Right kidney (tissue), 9 donors: ENCODE measurements at places on chromosomes 13 and 19.

DNA sequence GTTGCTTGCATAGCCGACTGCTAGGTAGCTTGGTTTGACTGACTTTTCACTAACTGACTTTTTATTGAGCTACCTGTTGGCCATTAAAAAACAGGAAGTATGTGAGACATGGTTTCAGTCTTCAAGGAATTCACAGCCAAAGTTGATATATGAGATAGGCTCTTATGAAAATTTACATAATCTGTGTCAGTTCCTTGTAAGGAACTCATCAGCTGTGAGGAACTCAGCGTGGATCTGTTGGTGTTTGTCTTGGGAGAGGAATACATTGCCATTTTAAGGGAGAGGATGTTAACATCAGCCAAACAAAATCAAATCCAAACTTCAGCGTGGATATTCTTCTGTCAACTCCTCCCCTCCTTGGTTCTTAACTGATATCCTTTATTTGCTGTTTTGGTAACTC, 2.0 kb downstream of the RNF113B start:
- no peak for DNase-seq

DNA sequence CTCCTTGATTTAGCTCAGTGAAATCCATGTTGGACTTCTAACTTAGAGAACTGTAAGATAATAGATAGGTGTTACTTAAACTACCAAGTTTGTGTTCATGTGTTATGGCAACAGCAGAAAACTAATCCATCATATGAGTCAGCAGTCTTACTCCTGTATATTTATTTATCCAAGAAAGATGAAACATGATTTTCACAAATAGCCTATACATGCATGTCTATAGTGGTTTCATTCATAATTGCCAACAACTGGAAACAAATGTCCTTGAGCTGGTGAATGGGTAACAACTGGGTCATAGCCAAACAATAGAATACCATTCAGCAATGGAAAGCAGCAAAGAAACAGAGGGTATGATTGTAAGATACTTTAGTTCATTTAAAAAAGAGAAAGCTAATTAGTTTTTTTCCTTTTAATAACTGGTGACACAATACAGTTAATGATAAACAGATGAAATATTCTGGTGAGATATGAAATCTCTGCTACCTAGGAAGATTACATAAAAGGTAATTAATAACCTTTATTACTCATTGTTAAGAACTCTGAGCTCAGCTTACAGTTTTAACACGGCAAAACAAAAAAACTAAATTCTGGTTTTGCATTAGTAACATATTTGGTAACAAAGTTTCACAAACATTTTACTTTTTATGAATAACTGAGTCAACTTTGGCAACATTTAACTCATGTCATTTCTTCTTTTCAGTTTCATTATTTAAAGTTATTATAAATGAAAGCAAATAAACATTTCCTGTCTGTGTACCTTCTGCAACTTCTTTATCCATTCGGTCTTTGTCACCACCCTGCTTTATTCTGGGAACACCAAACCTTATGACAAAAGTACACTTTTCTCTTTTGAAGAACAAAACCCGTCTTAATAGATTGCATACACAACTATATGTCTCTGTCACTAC, 181.3 kb downstream of the LIG4 start:
- DNase-seq, result no peak

DNA sequence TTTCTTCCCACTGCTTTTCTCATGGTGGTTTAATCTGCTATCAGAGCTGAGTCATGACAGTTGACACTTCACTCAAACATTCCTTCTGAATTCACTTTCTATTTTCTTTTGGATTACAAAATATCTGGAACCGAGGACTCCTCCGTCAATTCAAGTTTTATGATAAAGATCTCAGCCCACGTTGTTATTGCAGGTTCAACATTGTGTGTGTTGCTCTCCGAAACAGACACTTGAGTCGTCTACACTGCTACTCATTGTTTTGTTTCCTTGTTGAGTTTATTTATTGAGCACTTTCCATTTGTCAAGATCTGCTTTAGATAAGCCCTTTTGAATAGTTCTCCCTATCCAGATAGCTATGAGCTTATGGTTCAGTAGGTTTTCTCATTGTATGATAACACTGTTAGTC, 636.1 kb upstream of the GPC6 start:
- DNase-seq, result no peak

GRCh38 chr13:108940121-108940520, 310.7 kb downstream of the MYO16 start:
- DNase-seq, result no peak

DNA sequence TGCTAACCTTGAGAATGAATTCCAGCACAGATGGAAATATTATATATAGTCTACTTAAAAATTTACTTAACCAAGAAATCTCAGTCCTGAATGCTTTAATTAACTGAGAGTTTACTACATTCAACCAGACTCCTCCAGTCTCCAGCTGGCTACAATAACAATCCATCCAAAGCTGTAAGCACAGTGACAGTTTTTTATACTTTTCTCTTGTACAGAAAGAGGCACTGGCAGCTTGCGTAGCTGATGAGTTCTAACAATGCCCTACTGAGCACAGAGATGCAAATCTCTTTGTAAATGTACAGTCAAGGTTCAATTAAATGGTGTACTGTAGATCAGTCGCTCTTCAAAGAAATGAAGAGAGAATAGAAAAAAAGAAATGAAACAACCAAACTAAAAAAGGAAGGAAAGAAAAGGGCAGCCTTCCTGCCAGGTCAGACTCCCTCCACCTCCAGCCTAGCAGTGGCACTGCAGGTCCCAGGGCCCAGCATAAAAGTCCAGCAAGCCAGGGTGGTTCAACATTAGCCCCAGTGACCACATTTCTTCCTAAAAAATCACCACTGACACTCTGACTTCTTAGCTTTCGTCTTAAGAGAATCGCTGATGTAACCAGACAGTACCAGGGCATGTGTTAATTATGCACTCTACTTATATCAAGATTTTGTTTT, 88.4 kb downstream of the SACS start:
- no peak for DNase-seq

- DNase-seq, result no peak
Measured at GRCh38 chr13:23432626-23433025, 876 bp downstream of the SACS start.

DNA sequence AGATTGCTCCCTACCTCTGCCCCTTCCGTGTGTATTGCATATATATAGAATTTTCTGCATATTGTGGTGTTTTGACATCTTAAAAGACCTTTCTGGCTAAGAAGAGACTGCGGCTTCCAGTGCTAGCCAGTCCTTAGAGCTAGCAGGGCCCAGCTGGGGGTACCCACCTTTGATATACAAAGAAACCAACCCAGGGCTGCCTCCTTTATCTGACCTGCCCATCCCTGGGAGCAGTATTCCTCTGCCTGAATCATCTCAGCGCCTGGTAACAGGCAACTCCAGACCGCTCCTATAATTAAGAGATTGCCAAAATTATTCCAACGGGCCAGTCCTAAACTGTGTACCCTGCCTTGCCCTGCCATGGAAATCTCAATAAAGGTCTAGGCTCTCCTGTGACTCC, 186.3 kb upstream of the RNF113B start:
- DNase-seq, result no peak

DNA sequence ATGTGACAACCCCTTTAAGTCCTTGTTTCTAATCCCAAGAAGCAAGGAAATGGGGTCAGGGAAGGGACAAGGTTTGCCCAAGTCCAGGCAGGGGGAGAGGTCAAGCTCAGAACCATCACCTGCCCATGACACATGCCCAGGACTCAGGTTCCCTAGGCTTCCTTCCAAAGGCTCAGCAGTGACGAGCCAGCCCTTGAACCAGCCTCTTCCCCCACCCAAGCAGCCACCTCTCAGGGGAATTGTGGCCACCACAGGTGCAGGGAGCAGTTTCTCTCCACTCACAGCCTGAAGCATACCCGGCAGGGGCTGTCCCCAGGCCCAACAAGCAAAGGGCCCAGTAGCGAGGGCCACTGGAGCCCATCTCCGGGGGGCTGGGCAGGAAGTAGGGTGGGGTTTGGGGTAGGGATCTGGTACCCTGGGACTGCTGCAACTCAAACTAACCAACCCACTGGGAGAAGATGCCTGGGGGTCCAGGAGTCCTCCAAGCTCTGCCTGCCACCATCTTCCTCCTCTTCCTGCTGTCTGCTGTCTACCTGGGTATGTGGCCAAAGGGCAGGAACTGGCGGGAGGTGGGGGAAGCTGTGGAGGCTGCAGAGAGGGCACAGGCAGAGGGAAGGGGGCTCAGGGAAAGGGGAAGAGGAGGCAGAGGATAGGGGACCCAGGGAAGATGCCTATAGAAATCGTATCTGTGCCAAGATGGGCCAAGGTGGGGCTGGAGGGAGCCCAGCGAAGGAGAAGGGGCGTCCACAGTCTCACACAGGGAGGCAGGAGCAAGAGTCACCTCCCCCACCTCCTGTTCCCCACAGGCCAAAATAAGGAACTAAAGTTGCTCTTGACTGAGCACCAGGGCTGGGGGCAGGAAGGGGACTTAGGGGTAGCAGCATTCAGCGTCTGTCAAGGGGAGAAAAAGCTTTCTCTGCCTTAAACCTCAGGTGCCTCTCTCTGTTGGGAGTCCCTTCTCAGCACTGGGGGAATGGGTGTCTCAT, at the start of gene CD79A:
TSS of gene CD79A (plus strand) at position 433 of the 986 bp plus-strand sequence. CDS start at position 459, 26 bp downstream.
- no peak for DNase-seq

DNA sequence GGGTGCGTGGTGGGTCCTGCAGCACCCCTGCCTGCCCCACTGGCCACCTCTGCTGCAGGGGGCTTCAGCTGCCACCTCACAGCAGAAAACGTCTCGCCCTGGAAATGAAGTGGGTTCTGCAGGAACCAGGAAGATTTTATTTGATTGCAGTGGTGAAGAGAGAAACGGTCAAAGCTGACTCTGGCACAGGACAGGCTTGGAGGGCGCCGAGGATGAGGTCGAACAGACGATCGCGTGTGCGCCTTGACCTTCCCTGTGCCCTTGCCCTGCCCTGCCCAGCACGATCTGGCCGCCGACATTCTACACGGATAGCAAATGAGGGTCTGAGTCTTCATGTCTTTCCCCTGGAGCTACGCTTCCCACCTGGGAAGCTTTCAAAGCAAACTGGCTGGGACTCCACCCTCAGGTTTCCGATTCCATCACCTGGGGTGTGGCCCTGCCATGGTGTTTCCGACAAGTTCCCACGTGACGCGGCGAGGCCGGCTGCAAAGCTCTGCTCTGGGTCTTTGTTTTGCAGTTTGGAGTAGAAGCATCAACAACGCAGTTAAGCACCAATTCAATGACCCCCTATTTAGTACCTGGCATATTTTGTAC, 50.3 kb upstream of the TUBGCP3 start:
- no peak for DNase-seq

DNA sequence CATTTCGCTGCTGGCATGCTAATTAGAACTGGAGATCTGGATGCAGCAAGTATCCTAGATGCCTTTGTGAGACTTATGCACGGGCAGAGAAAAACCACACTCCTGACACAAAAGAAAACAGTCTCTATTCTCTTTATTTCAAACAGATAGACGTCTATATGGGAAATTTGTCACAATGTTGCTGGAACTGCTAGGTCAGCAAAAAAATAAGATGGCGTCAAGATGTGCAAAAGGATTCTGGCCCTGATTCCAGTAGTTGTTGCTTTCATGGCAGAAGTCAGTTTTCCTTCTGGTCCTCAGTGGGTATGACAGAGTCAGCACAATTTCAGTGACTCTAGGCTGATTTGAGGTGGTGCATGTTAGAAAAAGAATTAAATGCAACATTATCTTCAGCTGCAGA, 1068.0 kb downstream of the SLITRK5 start:
- no peak for DNase-seq

GRCh38 chr19:5615756-5616327, 6.7 kb downstream of the SAFB2 start:
- no peak for DNase-seq

DNA sequence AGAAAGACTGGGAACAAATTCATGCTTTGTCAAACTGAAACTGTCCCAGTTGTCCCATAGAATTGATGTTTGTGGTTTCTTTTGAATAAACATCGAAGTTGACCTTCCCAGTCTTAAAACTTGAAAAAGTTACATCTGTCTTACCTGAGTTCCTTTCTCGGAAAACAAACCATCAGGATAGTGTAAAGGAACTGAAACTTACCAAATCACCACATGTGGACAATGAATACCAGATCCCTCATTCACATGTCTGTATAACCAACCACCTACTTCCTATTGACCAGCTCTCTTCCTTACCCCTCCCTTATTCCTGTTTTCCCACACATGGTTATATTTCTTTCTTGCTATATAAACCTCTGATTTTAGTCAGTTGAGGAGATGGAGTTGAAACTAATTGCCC, 791.7 kb upstream of the PCDH20 start:
- no peak for DNase-seq

DNA sequence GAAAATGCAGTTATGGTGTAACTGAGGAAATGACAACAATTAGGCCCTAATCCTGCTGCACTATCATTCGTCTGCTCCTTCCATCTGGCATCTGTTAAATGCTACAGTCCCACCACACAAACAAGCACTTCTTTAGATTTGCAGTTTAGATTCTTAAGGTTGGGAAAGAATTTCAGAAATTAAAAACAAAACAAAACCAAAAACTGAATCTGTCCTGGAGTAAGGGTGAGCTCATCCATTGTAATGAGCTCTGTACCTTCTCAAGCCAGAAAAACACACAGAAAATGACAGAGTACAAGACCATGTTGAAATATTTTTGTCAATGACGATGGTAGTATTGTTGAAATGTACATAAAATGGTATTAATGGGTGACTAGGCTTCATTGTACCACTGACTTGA, 28.3 kb downstream of the SMAD9 start:
- no peak for DNase-seq

GRCh38 chr13:87208636-87209035, 462.5 kb upstream of the SLITRK5 start:
- no peak for DNase-seq

DNA sequence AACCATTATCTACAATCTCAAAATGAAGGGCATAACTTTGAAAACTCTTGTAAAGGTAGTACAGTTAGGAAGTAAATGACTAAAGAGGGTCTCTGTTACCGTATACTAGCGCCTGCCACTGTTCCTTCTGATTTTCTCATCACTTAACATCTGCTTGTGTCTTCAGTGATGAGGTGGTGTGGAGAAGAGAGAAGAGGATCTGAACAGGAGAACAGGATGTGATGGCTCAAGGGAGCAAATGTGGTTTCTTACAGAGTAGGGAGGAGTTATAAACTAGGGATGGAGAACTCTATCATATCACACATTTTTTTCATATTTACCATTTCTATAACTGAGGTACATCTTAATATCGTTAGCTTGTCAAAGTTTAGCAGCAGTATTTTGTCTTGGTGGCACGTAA, 1.1 kb downstream of the KCTD4 start:
- DNase-seq, result no peak

GRCh38 chr13:65940720-65941119, 1289.4 kb downstream of the PCDH9 start:
- DNase-seq, result no peak

- DNase-seq, result no peak
Measured at GRCh38 chr19:38685666-38686529, 38.4 kb downstream of the ACTN4 start.

DNA sequence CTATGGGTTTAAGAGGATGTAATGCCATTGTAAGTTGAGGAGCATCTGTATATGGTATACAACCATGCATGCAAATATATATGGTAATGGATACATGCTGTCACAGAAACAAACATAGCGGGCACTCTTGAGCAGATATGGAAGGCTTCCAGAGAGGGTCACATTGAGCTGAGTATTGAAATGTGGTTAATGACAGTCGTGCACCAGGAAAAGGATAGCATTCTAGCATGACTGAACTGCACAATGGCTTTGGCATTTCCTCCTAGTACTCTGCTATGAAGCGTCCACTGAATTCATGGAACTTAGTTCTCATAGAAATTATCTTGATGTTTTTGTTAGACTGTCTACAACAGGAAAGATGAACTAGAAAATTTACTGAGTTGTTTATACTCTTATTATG, 25.2 kb downstream of the DGKH start:
- no peak for DNase-seq

- peak; percentile 50 for DNase-seq
Measured at GRCh38 chr19:51002089-51002532, 707 bp upstream of the KLK8 start.

- DNase-seq, result no peak
Measured at GRCh38 chr19:3289971-3290569, 65.6 kb downstream of the CELF5 start.
